ENCODE measurements at places on chromosomes 1 and 21. TPM values are rescaled to one million over a fixed set of nuclear protein-coding genes. Genes with fewer than 3 reads are reported as not detected.

DNA sequence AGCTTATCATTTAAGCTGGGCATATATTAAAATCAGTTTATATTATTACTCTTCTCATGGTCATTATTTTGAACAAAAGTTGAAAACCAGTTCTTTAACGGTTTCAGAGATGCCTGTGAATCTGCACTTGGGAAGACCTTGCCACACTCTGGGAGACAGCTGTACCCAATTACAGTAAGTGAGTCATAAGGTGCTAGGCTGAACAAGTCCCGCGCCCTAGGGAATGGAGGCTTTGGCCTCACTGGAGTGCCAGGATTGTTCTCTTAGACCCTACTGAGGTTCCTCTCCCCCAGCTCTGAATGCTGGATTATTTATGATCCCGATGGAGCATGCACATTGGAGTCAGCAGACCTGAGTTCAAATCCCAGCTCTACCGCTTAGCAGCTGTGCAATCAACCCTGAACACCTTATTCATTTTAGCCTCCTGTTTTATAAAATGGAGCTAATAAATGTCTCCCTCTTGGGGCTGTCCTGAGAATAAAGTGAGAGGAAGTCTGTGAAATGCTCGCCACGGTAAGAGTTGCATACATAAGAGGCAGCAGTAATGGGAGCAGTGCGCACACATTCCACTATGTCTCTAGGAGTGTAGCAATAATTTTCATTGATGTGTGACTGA lies 266.2 kb downstream of the FOXD2 start:
- H3K27me3 ChIP-seq: peaks cover 31% of the 10 kb centered on the region
- H3K36me3 ChIP-seq: no peaks in the 10 kb centered on the region
- peak; percentile 25 for DNase-seq
- peaks cover 3% of the 10 kb centered on the region for H3K4me1 ChIP-seq
- H3K4me3 ChIP-seq: no peak overlapping the region

TRNP1 gene
- 16.4 TPM for total RNA-seq

CR1L gene
- not detected for total RNA-seq

DNA sequence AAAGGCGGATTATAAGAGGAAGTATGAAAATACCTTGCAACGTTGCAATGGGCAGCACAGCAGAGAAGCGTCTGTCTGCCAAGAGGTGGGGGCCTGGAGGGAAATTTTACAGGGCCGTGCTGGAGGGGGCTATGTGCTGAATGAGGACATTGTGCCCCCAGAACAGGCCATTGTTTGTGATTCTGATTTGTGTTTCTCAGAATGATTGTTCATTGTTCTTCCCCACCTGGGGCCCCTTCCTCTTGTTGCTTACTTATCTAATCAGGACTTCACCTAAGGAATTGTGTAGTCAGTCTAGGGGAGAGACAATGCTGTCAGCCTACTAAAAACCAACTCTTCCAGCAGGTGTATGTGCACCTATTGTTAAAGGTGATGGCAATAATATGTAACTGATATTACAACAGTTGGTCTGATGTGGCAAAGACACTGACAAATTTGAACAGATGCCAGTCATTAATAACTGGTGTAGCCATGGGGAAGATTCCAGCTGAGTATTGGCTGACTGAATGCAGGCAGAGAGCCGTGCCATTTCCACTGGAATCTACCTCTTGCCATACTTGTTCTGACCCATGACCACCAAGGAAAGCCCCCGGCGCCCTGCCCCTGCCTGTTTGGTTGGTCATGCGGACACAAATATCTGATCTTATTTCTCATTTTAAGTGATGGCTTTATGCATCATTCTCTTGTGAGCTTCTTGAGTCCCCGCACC lies 45.2 kb upstream of the PSEN2 start:
- no peaks in the 10 kb centered on the region for H3K27me3 ChIP-seq
- no peak for DNase-seq
- H3K4me1 ChIP-seq: peaks cover 17% of the 10 kb centered on the region
- no peaks in the 10 kb centered on the region for H3K36me3 ChIP-seq
- no peak overlapping the region for H3K4me3 ChIP-seq
- H3K27ac ChIP-seq: no peak overlapping the region

DNA sequence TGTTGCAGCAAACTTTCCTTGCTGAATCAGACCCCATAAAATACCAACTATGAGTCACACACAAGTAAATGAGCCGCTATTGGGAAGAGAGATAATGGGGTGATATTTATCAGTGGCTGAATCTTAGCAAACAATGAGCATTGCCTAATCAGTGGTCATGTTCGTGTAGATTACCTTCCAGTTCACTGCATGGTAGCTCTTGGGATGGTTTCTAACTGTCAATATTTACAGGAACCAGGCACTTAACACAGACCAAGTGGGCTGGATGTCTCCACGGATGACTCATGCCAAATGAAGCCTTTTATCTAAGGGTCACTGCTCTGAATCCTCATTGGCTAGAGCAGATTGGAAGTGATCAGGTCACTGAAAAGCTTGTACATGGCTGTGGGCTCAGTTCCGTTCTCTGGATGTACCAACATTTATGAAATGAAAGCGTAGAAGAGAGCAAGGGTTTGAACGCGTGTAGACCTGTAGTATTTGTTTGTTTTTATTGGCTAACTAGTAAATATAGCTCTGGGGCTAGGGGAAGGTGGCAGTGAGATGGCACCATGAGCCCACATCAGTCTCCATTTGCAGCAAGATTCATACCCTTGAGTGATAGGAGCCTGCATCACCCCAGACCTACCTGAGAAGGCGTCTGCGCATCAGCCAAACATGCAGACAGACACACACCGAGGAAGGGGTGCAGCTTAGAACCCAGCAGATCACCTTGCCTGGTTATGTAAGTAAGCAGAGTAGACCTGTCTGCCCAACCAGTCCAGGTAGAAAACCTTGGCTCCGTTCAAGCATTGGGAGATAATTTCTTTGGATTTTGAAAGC lies 153.3 kb downstream of the TOMM20 start:
- no peak overlapping the region for H3K4me3 ChIP-seq
- H3K36me3 ChIP-seq: no peaks in the 10 kb centered on the region
- H3K4me1 ChIP-seq: peaks cover 59% of the 10 kb centered on the region
- peak; percentile 100 for DNase-seq
- no peaks in the 10 kb centered on the region for H3K27me3 ChIP-seq

DNA sequence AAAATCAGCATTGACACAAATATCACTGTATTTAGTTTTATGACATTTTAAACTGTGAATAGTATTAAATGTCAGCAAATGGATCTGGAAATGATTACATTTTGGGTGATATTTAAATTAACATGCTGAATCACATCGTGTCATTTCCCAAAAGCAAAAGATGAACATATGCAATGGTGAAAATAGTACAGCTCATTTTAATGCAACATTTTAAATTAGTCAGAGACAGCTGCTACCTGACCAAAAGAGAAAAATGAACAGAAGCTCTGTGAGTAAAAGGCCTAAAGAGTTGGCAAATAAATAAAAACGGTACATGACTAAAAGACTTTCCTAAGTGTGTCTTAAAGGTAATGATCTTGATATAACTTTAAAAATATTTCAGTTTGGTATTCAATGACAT lies 86.0 kb upstream of the GNG4 start:
- H3K27ac ChIP-seq: no peak overlapping the region
- no peak for DNase-seq
- no peak overlapping the region for H3K4me3 ChIP-seq
- no peaks in the 10 kb centered on the region for H3K27me3 ChIP-seq
- H3K36me3 ChIP-seq: no peaks in the 10 kb centered on the region
- peaks cover 3% of the 10 kb centered on the region for H3K4me1 ChIP-seq

DNA sequence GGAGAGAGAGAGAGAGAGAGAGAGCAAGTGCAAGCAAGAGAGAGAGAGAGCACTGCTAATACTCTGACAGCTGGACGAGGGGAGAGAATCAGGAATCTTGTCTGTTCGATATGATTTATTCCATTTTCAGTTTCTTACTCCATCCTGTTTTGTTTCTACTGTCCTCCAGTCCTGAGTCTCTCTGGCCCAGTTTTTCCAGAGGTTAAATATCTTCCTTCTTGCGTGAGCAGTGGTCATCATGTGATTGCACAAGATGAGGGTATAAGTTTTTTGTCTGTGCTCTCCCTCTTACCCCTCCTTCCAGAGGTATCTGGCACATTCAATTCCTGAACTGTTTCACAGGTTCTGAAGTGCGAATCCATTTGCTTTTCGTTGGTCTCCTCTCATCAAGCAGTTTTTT lies 16.8 kb downstream of the UBE2U start:
- peaks cover 18% of the 10 kb centered on the region for H3K4me1 ChIP-seq
- DNase-seq: no peak
- H3K4me3 ChIP-seq: no peak overlapping the region
- no peaks in the 10 kb centered on the region for H3K27me3 ChIP-seq
- H3K27ac ChIP-seq: no peak overlapping the region

GRCh38 chr21:14080040-14080763 lies 130.6 kb downstream of the LIPI start:
- no peaks in the 10 kb centered on the region for H3K27me3 ChIP-seq
- no peak overlapping the region for H3K27ac ChIP-seq
- H3K36me3 ChIP-seq: no peaks in the 10 kb centered on the region
- no peak overlapping the region for H3K4me3 ChIP-seq
- no peaks in the 10 kb centered on the region for H3K4me1 ChIP-seq

DNA sequence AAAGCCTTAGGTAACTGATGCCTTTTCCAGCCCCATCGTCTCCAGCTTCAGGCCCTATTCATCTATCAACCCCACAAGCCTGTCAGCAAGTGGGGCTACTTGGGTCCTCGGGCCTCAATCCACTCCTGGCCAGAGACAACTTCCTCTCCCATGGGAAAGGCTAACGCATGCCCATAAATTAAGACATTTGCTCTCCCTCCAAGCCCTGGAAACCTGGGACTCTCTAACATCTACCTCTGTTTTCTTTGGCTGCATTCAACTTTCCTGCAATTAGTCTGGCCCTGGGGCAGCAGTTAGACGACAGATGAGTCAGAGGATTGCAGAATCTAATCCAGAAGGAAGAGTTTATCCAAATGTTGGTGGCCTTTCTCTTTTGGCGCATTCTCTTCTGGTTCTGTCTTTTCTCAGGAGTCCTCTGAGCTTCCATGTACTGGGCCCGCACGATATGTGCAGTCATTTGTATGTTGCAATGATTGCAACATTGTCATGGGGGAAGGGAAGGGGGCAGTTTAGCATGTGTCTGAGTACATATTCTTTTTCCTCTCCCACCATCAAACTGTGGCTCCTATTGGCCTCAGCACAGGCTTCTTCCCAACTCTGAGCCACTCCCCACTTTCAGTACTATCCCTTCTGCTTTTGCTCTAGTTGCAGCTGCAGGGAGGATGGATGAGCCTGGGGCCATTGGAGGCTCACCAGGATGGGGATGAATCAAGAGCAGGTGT lies 54.4 kb downstream of the NAV1 start:
- peaks cover 23% of the 10 kb centered on the region for H3K4me1 ChIP-seq
- H3K27me3 ChIP-seq: no peaks in the 10 kb centered on the region
- DNase-seq: peak; percentile 94
- H3K27ac ChIP-seq: peak overlapping the region; percentile 73
- no peak overlapping the region for H3K4me3 ChIP-seq

DNA sequence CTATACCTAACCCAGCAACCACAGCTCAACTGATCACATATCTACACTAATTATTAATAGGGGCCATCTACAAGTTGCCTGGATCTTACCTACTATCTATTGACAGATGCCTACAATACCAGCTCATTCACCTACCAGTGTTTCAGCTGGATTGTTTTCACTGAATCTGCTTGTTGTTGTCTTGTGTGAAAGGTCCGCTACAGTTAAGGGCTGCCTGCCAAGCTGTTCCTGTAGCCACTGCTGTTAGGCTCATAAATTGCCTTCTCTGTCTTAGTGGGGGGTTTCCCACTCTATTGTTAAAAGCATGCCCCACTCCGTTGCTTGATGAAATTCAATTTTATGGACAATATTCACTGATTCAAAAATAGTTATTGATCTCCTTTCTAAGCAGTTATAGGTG lies 199.7 kb upstream of the TMPRSS15 start:
- H3K4me3 ChIP-seq: no peak overlapping the region
- H3K36me3 ChIP-seq: no peaks in the 10 kb centered on the region

DNAJC28 gene
- total RNA-seq: 2.1 TPM

DNA sequence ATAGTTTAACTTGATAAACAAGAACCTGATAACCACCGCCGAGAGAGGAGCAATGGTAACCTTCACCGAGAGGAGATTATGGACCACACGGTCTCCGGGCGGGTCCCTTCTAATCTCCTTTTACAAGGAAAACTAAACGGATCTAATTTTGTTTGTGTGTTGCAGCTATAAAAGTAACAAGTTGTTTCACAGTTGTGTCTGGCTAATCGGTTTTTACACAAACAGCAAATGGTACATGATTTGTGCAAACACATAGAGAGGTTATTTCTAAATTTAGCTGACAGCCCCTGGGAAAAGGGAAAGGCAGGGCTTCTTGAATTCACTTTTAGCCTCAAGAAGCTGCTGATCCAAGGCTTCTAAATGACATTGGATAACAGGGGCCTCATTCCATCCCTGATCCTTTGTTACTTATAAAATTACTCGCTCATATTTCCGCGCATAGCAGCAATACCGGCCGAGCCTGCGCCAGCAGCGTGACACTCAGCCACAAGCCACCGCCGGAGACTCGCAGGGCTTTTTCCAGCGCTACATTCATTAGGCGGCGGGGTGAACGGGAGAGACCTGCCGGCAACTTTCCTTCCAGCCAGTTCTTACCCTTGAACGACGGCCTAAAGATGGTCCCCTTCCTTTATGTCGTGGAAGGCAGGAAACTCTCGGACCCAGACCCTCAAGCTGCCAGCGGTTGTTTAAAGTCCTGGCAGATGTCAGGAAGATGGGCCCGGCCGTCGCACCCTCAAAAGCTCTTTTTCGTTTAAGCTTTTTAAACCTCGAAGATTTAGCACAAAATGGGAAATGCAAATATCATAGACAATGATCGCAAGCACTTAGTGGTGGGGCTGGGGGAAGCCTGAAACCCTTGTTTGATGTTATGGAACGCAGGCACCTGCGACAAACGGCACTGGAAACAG lies 4.4 kb downstream of the FOXD3 start:
- H3K4me3 ChIP-seq: no peak overlapping the region
- peaks cover 3% of the 10 kb centered on the region for H3K4me1 ChIP-seq

ATAD3C gene
- 1.8 TPM for total RNA-seq

CLCA2 gene
- total RNA-seq: 0.77 TPM

CTSE gene
- total RNA-seq: not detected

DNA sequence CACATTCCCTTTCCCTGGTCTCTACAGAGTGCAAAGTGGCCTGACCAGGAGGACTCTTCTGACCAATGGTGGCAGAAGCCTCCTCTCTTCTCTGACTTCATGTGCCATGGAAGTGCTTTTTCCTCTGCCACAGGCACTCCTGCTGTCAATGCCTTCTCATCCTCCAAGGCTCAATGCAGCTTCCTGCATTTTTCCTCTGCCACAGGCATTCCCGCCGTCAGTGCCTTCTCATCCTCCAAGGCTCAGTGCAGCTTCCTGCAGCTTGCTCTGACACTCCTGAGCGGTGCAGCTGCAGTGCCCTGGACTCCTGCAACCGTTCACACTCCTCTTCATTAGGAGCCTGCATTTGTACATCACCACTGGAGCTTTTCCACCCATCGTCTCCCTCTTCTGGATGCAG lies 4.7 kb upstream of the ADARB1 start:
- H3K36me3 ChIP-seq: no peaks in the 10 kb centered on the region
- no peak overlapping the region for H3K27ac ChIP-seq
- H3K4me1 ChIP-seq: peaks cover 2% of the 10 kb centered on the region
- no peaks in the 10 kb centered on the region for H3K27me3 ChIP-seq
- H3K4me3 ChIP-seq: no peak overlapping the region

- H3K4me1 ChIP-seq: peaks cover 27% of the 10 kb centered on the region
- no peaks in the 10 kb centered on the region for H3K36me3 ChIP-seq
- DNase-seq: no peak
- H3K4me3 ChIP-seq: no peak overlapping the region
- no peaks in the 10 kb centered on the region for H3K27me3 ChIP-seq
Measured at GRCh38 chr21:35222021-35222420, 172.9 kb upstream of the RUNX1 start.

NLRP3 gene
- 0.12 TPM for total RNA-seq

Data from astrocyte (in vitro differentiated cells and primary cell).